Sciatic nerve (tissue), 2 donors: ENCODE measurements at places on chromosomes 7 and 10. TPM values are rescaled to one million over a fixed set of nuclear protein-coding genes. Genes with fewer than 3 reads are reported as not detected.
A peak's percentile ranks its signal among the peaks of the same experiment; 100 is the strongest.

- DNase-seq, result peak; percentile 54
These were observed 14.3 kb downstream of the CALML3 start for GRCh38 chr10:5538892-5539651.

DNA sequence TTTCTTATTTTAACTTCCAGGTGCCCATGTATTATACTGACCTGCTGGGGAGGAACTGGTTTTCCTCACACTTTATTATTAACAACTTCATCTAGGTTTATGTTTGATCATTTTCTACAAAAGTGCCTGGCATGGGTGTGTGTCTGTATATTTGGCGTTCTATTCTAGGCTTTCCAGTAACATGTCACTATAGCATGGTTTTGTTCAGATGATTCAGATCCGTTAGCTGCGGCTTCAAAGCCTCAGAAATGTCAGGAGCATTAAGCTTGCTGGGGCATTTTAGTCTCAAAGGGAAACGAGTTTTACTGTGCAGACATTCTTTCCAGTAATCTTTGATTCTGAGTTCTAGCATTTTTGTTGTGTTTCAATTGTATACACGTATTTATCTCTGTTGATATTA is 2.3 kb downstream of the INPP5A start:
- DNase-seq, result no peak

The STAG3 gene
- total RNA-seq, result 11.0 TPM

- DNase-seq, result no peak
These were observed 113.4 kb downstream of the POU6F2 start for GRCh38 chr7:39091145-39091544.

The EIF5AL1 gene
- 0.09 TPM for total RNA-seq

The AHCYL2 gene
- 46.1 TPM for total RNA-seq

The PITX3 gene
- not detected for total RNA-seq

The TMEM139 gene
- total RNA-seq, result 10.9 TPM

DNA sequence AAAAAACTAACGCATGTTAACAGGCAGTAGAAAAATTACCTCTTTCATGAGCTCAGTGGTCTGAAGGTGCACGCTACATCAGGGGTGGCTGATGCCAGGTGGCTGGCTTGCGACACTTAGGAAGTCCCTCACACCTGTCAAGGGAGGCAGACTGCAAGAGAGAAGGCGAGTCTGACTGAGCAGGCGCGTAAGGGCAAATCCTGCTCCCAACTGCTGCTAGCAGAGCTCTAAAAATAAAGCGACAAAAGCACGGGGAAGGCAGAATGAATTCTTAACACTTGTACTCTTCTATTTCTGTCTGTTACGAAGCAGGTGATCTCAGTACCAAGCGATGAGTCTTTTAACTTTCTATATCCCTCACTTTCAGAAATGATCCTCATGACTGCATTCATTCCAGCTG is 33.1 kb downstream of the CACNA2D1 start:
- no peak for DNase-seq

The CNPY1 gene
- not detected for total RNA-seq

DNA sequence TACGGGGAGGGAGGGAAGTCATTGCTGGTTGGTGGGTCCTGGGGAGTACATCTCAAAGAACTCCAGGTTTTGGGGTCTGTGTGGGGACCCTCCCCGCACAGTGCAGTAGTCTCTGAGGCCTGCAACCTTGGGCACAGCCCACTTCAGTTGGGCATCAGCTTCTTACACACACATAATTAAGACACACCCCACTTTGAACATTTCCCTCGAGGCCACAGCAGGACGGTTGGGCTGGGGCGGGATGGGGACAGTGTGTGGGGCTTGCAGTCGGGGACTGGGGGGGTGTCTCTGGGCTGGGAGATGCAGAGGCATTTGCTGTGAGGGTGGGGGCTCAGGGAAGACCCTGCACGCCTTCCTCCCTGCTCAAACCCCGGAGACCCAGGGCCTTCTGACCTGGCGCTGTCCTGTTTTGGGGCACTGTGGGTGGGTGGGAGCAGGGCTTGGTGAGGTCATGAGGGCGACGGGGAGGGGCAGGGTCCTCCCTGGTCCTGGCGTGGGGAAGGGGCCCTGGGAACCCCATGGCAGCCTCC is 1.3 kb downstream of the LFNG start:
- no peak for DNase-seq

GRCh38 chr7:29391262-29391661 is 172.4 kb upstream of the PRR15 start:
- no peak for DNase-seq

The CFAP43 gene
- 0.98 TPM for total RNA-seq

DNA sequence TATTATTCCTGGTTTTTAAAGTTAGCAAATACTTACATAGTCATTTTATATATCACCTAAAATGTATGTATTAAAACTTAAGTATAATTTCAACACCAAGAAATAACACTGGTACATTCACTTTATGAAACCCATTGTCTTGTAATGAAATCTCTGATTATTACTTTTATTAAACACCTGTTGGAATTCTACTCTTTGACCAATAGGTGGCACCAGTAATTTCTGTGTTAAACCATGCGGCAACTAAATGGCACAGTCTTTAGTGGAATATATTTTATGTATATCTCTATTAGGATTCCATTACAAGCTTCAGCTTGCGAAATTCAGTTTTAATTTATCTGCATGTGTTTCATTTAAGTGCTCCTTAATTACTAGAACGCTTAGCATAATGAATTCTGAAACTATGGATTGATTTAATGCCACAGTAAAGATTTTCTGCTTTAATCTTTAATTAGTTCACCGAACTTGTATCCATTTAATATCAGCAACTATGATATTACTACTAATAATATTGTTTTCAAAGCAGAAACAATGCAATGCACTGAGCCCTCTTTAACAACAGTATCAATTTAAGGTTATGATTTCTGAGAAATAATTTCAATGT is 181.3 kb downstream of the MAGI2 start:
- no peak for DNase-seq

- DNase-seq, result no peak
These were observed 8.6 kb downstream of the CAMK2G start for GRCh38 chr10:73865459-73866442.
